ENCODE measurements at places on chromosomes 16 and 17.

- no peak for DNase-seq
Measured at GRCh38 chr17:79466562-79467350, 144.1 kb downstream of the RBFOX3 start.

- DNase-seq = no peak
Measured at GRCh38 chr16:22191532-22192260, 14.4 kb upstream of the EEF2K start.

GRCh38 chr16:70684146-70685060 lies 1.4 kb downstream of the MTSS2 start:
- DNase-seq = no peak

DNA sequence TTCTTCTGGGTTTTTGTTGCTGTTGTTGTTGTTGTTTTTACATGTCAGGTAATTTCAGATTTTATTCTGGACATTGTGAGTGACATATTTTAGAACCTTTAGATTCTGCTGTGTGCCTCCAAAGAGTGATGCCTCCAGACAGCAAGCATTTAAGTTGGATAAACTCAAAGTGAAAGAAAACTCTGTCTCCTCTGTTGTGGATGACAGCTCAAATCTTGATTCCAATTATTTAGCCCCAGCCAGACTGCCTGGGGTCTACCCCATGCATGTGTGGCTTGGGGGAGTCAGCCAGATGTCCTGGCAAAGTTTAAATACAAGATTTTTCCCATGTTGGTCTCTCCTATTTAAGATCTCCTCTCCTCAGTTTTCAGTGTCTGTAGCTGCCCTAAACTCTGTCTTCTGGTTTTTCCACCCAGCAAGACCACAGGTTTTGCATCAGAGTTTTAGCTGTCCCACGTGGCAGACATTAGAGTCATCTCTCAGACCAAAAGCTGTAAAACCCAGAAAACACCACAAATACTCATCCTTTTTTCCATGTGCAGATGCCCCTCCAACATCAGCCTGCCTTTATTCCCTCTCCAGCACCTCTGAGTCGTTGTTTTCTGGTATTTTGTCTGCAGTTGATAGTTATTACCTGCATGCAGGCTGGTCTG lies 19.4 kb upstream of the ZNF469 start:
- DNase-seq = no peak

GRCh38 chr17:59746849-59747445 lies 39.5 kb downstream of the VMP1 start:
- no peak for DNase-seq

GRCh38 chr16:8694795-8695728 lies 20.6 kb downstream of the ABAT start:
- DNase-seq = no peak

- no peak for DNase-seq
Measured at GRCh38 chr17:83174362-83175118, 95.1 kb downstream of the METRNL start.

- no peak for DNase-seq
Measured at GRCh38 chr16:66121466-66121865, 245.0 kb upstream of the CDH5 start.

- DNase-seq = no peak
Measured at GRCh38 chr17:30950669-30951399, 20.0 kb upstream of the RNF135 start.

DNA sequence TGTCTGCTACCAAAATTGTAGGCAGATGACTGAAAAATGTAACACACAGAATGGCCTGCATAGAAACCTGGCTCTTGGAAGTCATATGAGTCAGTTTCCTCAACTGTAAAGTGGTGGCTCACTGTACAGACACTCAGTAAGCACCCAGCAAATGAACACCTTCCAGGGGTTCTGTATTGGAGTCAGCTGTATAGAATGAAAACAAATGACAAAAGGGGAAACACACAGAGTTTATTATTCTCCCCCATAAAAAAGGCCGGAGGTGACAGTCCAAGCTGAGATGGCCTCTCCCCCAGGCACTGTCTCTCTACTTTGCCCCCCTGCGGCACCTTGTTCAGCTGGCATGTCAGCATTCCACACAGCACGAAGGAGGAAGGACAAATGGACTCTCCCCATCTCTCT lies 6.2 kb upstream of the MEOX1 start:
- DNase-seq = no peak

GRCh38 chr17:72811976-72812687 lies 280.4 kb downstream of the SLC39A11 start:
- DNase-seq = no peak

GRCh38 chr17:81473019-81473418 lies 39.6 kb downstream of the ACTG1 start:
- no peak for DNase-seq

DNA sequence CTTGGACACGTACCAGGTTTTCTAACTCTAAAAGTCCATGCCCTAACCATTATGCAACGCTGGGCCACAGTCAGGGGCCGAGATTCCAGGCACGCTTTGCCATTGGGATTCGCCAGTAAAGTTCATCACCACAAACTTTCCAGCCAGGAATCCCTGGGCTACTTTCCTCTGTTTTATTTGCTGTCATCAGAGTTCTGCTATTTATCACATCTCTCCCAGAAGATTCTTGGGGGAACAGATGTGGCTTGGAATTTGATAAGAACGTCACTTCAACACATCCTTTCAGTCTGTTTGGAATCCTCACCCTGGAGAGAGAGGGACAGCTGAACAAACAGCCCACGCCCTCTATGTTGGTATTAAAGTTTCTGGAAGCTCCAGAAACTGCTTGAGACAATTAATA lies 109.6 kb upstream of the CACNG3 start:
- DNase-seq = no peak

DNA sequence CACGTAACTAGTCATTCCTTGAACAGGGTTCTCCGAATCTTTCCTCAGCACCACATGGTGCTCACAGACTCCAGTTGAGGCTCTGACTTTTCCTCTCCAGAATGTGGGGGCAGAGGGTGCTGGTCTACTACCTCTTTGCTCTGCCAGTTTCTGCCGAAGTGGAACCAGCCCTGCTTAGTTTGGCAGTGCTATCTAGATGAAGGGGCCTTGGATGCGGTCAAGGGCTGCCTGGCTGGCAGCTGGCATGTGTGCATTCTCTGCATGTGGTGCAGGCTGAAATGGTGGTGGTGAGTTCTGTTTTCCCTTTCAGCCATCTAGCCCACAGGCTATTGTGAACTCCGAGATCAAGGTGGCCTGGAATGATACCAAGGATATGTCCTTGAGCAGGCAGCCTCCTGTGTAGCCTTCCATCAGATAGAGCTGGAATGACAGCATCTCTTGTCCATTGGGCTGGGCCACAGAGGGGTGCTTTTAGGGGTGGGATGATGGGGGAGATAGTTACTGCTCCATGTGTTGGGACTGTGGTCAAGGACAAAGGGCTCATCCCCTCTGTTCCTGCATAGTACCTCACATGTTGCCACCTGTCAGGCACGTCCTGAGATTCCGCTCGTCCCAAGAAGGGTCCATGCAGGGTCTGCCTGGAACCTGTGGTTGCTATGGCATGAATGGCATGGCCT lies 2.0 kb downstream of the DYNLL2 start:
- DNase-seq = no peak

DNA sequence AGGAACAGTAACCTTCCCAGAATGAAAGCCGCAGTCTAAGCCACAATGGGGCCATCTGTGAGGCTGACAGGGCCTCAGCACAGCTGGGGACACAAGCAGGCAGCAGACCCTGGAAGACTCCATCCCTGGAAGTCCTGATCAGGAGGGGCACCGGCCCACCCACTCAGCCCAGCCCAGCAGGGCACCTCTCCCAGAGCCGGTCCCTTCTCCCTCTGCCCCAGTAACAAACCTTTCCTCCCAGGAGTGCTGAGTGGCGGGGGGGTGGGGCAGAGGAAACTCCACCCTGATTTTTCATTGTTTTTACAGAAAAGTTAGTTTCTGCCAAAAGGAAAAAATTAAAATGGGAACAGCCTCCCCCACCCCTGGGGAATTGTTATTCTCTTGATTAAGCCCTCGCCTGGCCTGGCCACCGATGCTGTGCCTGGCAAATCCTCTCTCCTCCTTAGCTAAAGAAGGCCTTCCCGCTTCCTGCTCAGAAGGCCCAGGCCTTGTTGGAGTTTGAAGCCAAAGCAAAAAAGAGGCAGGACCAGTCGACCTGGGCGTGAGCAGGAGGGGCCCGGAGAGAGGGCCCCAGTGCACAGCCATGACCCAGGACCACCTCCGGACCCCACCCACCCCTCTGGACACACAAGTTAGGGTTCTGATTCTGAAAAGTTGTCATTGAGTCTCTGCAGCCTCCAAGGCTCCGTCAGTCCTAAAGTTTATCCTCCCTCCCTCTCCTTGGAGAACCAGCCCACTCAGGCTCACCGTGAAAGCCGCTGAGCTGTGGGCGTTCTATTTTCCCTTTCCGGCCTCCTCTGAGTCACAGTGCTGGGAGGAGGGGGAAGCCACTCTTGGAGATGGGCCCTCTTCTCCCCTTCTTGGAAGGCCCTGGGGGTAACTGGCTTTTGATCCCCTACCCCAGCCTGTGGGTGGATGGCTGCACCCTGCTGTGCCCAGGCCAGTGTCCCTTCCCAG lies 128.4 kb upstream of the TNRC6C start:
- DNase-seq = no peak

GRCh38 chr16:30482366-30482765 lies 9.8 kb downstream of the ITGAL start:
- DNase-seq = no peak

DNA sequence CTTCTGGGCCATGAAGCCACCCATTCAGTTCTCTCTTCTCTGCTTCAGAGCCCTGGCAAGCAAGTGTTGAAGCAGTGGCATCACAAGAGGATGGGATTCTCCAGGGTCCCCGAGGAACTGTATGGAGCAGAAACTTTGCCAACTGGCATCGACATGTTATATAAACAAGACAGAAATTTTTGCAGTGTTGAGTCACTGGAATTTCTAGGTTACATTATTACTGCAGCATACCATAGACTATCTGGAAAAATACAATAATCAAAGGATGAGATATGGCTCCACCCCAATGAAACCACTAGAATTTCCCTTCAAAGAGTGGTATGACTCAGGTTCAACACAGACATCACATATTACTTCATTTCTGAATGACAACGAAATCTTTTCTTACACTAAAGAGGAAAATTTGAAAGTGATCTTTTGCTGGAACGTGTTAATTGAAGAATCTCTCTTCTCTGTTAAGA lies 343.0 kb upstream of the DYNLRB2 start:
- no peak for DNase-seq

DNA sequence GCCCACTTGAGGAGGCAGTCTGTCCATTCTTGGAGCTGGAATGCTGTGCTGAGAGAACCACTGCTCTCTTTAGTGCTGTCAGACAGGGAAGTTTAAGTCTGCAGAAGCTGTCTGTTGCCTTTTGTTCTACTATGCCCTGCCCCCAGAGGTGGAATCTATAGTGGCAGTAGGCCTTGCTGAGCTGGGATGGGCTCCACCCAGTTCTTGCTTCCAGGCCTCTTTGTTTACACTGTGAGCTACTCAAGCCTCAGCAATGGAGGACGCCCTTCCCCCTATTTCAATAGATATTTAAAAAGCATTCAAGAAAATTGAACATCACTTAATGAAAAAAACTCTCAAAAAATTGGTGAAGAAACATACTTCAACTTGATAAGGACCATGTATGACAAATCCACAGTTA lies 313.5 kb downstream of the PHKB start:
- DNase-seq = no peak

- DNase-seq = no peak
Measured at GRCh38 chr17:30082773-30083172, 33.8 kb upstream of the NSRP1 start.
